ENCODE measurements at places on chromosomes 6 and 20.

DNA sequence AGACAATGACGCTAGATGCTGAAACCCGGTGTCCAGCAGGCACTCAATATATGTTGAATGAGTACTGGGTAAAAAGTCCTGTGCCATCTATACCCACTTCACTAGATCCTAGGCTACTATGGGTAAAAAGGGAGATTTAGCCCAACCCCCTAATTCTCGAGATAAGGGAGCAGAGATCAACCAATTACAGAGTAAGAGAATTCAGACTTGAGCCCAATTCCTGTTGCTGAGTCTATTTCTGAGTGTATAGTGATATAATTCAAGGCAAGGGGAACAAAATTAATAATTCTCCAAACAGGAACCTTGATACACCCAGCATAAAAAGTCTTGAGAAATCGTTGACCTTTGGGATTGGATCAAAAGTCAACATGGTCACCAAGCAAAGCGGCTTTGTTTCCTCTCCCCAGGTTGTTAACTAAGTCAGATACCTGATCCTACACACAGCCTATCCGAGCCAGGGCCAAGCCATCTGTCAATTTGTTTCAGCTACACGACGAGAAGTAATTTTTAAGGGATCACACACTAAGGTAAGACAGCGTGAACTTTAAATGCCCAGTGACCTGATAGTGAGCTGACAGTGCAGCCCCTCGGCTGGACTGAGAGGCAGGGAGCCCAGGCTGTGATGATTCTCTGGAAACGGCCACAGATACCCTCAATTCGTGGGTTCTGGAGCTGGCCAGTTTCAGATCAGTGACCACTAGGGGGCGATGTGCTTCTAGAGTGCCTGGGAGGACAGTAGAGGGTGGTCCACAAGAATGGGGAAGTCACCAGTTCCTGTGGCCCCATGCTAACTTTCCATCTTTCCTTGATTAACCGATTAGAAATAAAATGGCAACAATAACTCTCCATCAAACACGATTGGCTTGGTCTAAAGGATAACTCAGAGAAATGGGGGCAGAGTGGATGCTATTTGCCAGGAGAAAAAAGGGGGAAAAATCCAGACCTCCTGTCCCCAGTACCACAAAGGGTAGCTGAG is 46.2 kb downstream of the SLC22A23 start:
- DNase-seq: peak; percentile 36

DNA sequence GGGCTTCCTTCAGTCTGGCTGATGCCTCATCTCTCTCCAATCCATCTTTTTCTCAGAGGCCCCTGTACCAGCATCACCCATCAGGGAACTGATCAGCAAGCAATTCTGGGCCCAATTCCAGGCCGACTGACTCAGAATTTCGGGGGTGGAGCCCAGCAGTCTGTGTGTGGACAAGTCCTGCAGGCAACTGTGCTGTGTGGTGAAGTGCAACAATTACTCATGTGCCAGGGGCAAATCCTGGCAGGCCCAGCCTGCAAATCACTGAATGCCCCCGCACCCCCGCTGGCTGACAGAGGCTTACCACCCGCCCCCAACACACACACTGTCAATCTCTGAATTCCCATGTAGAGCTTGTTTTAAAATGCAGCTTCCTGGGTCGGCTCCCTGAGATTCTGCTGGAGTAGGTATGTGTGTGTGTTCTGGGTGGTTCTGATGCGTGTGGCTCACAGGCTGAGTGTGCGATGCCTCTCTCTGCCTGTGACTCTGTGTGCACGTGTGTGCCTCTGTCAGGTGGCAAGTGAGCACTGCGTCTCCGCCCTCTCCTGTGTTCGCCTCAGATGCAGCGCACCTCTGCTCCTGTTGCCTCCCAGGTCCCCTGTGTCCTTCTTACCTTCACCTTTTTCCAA is 45.4 kb downstream of the SSR1 start:
- no peak for DNase-seq

- DNase-seq: no peak
Measured at GRCh38 chr6:241336-241865, 50.9 kb upstream of the DUSP22 start.

- no peak for DNase-seq
Measured at GRCh38 chr20:17043323-17043722, 183.5 kb upstream of the PCSK2 start.

DNA sequence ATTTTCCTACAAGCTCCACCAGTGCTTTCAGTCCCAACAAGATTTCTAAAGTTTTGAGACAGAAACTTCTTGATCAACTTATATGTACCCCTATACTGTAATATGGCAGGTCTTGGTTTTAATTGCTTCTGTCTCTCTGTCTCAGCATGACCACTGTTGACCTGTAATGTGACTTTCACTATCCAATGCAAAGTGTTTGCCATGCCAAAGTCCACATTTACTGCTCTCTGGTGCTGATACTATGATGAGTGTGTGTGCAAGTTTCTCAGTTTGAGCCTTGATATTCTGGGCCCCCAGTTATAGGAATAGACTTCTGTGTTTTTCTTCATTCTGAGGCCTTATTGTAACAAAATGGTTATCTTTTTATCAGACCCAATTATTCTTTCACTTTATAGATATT is 45.8 kb downstream of the OR2J2 start:
- no peak for DNase-seq

DNA sequence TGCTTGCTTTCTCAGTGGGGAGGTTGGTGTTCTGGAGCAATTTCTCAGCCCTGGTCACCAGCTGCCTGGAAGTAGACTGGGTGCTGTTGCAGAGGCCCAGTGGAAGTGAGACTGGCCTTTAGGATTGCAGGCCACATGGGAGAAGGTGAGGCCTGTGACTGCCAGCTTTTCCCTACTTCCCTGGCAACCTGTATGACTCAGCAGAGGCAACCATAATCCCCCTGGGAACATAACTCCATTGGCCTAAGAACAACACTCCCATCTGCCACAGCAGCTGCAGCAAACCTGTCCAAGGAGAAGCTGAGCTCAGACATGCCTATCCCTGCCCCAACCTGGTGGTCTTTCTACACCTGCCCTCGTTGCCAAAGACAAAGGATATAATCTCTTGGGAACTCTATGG is 473.5 kb upstream of the SPTLC3 start:
- no peak for DNase-seq

GRCh38 chr6:160104821-160105517 is 16.6 kb upstream of the SLC22A1 start:
- no peak for DNase-seq

DNA sequence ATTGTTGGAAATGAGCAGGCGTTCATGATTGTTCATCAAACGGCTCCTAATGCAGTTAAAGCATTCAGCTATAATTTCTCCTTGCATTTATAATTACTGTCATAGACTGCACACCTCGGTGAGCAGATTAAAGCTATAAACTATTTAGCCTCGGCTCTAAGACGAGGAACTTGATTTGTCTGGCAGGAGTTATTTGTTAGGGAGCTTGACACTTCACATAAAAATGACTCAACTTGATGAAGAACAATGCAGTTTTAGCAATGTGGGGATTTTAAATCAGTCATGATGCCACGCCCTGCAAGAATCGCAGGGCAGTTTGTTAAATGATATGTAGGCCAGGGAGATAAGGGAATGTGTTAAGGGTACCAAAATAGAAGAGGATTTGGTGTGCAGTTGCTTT is 290.2 kb downstream of the TSHZ2 start:
- DNase-seq: no peak

DNA sequence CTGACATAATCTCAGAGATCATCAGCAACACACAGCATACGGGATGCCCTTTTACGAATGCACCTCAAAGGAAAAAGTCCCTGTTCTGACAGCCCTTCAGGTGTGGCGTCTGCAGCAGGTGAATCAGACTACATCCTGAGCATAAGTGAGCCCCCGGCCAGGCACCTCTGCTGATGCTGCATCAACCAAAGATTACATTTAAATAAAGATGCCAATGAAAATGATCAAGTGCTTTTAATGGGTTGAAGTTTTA is 58.7 kb downstream of the INSM1 start:
- DNase-seq: no peak

DNA sequence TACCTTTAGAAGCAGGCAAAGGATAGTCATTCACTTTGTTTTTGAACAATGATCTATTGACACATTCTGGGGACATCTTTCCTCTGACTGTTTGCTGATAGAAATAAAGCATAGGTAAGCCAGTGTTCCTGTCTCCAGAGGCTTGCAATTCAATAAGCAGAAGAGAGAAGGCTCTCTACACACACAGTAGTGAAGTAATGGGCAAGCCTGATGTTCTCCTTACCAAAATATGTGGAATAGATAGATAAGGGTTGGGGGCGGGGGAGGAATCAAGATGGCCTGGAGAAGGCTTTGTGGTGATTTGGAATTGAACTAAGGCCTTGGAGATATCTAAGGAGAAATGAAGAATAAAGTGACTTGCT is 27.3 kb downstream of the PAQR8 start:
- DNase-seq: no peak
